ENCODE measurements at places on chromosomes 3 and 15. TPM values are rescaled to one million over a fixed set of nuclear protein-coding genes. Genes with fewer than 3 reads are reported as not detected.

- no peak for DNase-seq
These were observed 688 bp downstream of the ZSCAN2 start for GRCh38 chr15:84601555-84601838.

DNA sequence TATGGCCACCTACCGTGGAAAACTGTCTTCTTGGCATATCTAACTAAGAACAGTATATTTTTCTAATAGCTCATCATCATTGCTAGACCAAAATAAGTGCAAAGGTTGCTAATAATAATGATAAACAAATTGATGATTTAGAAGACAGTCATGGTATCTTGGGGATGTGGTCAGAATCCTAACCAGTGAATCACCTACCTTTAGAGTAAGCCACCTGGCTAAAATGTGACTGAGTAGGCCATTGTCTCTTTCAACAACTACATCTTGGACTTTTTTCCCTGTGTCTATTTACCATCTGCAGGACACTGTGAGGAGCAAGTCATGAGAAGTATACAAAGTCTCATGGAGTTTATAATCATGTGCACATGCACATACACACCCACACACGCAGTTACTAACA, 273.5 kb upstream of the SEMA6D start:
- no peak for DNase-seq

DNA sequence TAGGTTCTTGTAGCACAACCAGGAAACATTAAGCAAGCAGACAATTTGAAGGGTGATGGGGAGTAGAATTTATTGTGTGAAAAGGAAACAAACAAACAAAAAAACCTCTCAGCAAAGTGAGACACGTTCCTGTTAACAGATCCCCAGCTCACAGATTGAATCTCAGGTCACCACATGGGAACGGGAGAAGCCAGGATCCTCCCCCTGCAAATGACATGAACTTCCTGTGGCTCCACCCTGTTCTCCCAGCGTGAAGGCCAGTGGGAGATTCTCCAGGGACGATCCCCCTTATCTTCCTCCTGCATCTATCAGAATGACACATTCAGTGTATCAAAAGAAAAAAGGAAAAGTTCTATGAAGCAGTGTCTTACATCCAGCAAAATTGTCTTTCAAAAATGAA, 1488.1 kb downstream of the OTOL1 start:
- no peak for DNase-seq

GRCh38 chr3:11784971-11785377, 61.7 kb downstream of the TAMM41 start:
- DNase-seq: no peak

DNA sequence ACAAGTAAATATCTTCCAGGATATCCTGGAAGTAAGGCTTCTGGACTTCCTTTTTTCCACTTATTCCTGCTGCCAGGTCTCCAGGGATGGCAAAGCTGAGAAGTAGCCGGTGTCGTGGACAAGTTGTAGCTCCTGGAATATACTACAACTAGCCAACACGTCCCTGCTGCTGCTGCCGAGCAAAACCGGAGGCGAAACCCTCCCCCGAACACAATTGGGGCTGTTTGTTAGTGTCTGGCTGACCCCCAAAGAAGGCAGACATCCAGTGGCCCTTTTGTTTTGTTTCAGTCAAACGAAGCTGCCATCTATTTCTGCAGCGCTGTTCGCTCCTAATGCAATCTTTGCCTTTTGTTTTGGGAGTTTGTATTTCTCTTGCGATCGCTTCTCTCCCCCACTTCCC, 45.3 kb upstream of the EIF5A2 start:
- no peak for DNase-seq

GRCh38 chr3:5055357-5056110, 66.6 kb upstream of the ARL8B start:
- DNase-seq: no peak

GRCh38 chr3:159616234-159616825, 372.3 kb upstream of the IL12A start:
- peak; percentile 75 for DNase-seq

DNA sequence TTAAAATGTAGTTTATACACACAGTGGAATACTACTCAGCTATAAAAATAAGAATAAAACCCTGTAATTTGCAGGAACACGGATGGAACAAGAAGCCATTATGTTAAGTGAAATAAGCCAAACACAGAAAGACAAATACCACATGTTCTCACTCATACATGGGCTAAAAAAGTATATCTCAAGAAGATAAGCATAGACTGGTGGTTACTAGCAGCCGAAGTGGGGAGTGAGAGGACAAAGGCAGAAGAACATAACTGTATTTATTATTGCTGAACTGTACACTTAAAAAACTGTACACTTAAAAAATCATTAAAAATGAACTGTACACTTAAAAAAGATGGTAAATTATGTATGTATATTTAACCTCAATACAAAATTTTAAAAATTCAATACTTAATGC, 11.0 kb downstream of the UBE3A start:
- no peak for DNase-seq

DNA sequence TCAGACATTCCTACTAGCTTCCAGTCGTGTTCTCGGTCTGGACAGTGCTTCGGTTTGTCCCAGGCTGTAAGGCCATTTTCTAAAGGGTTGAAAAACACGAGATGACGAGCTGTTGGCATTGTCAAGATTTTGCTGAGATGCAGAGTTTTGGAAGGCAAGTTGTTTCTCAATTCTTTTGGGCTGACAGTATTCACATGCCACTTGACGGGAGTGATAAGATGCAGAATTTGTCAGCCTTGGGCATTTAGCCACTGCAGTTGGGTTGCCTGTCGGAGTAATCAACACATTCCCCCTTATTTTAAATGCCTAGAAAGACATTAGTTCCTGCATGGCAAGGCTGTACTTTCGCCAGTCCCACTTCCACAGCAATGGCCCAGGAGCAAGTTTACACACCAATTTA, 245.2 kb downstream of the NR1D2 start:
- DNase-seq: no peak

DNA sequence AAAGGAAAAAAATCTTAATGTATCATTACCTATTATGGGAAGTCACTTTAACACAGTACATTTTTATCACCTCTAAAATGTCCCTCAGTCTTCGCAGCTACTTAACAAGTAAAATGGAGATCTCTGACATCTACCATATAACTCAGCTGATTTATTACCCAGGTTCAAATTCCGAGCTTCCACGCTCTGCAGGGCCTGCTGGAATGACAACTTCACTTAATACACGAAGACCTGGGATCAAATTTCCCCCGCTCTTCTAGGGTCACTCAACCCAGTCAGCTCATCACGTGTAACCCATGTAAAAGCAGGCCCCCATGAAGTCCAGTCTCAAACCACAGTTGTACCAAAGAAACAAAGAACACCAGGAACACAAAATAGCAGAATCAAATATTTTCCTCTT, 44.2 kb upstream of the ACP3 start:
- no peak for DNase-seq

DNA sequence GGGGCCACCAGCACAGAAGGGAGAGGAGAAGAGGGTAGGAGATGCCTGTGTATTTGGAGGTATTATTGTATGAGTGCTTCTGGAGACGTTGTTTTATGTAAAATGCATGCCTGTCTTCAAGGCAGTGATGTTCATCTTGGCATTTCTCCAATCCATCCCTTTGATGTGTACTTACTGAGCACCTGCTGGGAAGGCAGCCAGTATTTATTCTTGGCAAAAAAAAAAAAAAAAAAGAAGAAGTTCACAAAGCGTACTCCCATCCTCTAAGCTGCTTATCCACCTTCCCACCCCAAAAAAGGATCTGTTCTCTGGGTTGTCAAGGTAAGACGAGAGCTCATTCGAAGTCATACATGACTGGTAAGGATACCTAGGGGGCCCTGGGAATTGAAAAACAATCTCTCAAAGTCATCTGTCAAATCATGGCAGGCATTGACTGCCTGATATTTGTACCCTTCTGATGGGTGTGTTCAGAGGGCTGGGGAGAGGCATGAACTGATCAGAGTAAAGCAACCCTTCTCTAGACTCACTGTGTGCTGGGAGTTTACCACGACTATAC, 30.0 kb upstream of the SLC6A1 start:
- no peak for DNase-seq

- peak; percentile 37 for DNase-seq
These were observed 45.5 kb downstream of the SYN2 start for GRCh38 chr3:12049675-12050074.

- DNase-seq: no peak
These were observed 253.2 kb downstream of the BBX start for GRCh38 chr3:107775974-107776373.

DNA sequence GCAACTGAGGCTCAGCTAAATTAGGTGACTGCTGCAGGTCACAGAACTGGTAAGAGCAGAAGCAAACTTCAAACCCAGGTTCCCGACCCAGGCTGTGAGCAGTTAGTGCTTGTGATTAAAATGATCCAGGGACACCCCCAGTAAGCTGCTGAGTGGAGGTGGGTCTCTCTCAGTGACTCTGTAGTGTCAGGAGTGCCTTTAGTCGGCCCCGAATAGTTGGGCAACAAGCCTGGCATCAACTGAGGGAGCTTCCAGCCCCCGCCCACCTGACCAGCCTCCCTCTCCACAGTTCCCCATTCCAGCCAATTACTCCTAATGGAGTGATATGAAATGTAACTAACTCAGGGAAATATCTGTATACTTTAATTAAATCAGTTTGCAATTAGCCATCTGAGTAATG, 168.0 kb upstream of the SMAD3 start:
- no peak for DNase-seq

XRN1 gene
- total RNA-seq: 37.9 TPM

HAPLN3 gene
- total RNA-seq: 95.6 TPM

ATP13A5 gene
- not detected for total RNA-seq

CRYBG3 gene
- total RNA-seq: 36.9 TPM

TRIM71 gene
- total RNA-seq: not detected

RNF7 gene
- 38.1 TPM for total RNA-seq

Data from dermis blood vessel endothelial cell (primary cell).